ENCODE measurements at places on chromosomes 4 and X.
A peak's percentile ranks its signal among the peaks of the same experiment; 100 is the strongest.

GRCh38 chr4:148061795-148062194 lies 329.9 kb downstream of the ARHGAP10 start:
- DNase-seq: no peak

GRCh38 chr4:108586778-108587177 lies 33.6 kb upstream of the RPL34 start:
- no peak for DNase-seq

DNA sequence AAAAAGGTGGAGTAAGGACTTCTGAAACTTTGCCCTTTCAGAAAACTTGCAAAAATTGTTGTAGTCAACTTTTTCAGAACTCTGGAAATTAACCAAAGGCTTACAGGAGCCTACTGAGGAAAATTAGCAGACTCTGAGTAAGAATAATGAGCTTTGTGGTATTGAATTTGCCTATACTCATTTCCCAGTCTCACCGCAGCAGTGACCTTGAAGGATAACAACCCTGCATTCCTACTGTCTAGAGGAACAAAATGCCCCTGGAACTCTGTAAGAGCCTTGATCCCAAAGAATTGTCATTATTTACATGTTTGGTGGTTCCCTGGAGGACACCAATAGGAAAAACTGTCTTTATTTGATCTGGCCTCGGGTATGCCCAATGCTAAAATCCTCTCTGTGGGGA lies 57.9 kb downstream of the MND1 start:
- no peak for DNase-seq

DNA sequence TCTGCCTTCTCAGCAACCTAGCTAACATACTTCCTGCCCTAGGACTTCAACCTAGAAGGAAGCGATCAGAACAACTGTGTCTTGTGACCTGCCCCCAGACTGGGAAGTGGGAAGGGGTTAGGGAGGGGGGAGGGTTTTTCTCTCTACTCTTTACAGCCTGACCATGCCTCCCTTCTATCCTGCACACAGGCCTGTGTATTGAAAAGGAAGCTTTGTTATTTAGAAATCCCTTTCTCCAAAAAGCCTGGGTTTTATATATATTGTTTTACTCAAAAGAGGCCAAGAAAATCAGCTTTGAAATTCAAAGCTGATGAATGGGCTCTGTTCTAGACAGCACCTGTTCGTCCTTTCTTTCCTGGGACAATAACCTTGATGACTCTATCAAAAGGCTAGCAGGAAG lies 35.2 kb upstream of the SMS start:
- no peak for DNase-seq

GRCh38 chr4:88698519-88698918 lies 890 bp upstream of the NAP1L5 start:
- no peak for DNase-seq

GRCh38 chr4:94256144-94256783 lies 48.6 kb downstream of the SMARCAD1 start:
- no peak for DNase-seq

- DNase-seq: no peak
Observed at GRCh38 chrX:11059933-11060332, 51.2 kb upstream of the HCCS start.

DNA sequence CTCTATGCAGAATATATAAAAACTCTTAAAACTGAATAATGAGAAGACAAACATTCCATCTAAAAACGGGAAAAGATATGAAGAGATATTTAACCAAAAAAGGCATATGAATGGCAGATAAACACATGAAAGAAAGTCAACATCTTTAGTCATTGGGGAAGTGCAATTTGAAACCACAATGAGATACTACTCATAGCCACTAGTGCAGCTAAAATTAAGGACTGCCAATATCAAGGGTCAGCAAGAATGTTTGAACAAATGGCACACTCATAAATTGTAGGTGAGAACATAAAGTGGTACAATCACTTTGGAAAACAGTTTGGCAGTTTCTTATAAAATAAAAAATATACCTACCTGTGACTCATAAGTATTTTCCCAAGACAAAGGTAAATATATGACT lies 534.9 kb upstream of the DIPK2B start:
- DNase-seq: no peak

- no peak for DNase-seq
Observed at GRCh38 chrX:15683193-15683592, 18.6 kb upstream of the CLTRN start.

GRCh38 chrX:8720136-8720535 lies 11.8 kb downstream of the ANOS1 start:
- no peak for DNase-seq

DNA sequence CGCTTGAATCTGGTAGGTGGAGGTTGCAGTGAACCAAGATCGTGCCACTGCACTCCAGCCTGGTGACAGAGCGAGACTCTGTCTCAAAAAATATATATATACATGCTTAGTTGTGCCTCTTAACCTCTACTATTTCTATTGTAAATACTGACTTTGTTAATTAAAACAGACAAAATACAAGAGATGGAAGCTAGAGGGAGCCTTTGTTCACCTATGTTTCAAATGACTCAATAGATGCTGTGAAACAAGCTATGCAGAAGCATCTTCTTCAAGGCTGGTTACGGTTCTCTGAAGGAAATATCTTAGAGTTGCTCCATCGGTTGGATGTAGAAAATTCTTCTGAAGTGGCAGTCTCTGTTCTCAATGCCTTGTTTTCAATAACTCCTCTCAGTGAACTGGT lies 6.2 kb downstream of the NCAPG start:
- DNase-seq: no peak

- DNase-seq: no peak
Observed at GRCh38 chr4:5852523-5853202, 40.2 kb downstream of the CRMP1 start.

DNA sequence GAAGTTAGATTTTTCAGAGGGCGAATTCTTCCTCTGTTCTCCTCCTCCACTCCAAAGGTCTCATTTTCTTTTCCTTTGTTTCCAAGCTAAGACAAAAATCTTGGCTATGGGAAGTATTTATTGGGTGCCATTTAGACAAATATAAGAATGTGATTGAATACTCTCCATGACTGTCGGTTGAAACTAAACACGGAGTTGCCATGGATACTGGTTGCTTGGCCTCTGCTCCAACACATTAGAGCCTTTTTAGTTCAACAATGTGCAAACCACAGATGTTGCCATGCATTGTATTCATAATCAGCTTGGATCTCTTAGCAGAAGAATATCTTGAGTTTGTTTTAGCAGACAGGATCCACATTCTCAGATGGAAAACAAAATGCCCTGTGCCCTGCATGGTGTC lies 366.5 kb upstream of the LCORL start:
- no peak for DNase-seq

DNA sequence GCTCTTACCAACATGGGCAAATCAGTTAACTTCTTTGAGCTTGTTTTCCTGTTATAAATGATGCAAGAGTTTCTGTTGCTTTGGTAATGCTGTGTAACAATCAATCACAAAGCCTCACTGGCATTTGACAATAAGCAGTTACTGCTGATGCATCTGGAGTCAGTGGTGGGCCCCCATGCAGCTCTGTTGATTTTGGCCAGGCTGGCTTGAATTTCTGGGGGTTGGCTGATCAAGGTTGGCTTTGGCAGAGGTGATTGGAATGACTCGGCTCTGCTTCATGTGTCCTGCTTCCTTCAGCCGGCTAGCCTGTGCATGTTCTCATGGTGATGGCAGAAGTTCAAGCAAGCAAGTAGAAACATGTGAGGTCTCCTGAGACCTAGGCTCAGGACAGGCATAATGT lies 90.4 kb downstream of the PHEX start:
- no peak for DNase-seq

DNA sequence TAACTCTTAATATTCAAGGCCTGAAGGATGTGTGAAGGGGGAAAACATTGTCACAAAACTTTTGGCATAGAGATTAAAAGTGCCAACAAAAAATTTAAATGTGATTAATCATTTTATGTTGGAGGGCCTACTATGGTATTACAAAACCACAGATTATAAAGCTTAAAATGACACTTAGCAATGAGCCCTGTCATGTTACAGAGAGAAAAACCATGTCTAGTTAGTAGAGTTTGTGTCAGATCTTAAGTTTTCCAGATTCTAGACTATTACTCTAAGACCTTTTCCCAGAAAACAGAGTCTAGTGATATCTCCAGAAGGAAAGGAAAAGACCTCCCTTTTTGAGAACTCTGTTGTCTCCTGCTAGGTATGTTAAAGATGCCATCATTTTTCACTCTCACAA lies 239.1 kb upstream of the DKK2 start:
- DNase-seq: no peak

DNA sequence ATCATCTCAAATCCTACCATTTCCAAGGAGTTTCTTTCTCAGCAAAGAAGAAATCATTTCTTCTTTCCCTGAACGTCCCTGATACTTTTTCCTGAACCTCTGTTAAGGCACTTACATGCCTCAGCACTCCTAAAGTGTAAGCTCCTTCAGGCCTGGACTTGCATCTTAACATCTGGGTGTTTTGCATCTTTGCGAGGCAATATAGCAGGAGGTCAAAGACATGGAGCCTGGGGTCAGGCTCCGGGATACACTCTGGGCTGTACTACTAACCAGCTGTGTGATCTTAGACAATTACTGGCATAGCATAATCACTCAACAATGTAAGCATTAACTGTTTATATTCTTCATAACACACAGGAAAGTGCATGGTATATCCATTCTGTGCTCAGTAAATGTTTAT lies 275.5 kb upstream of the BOD1L1 start:
- DNase-seq: no peak

DNA sequence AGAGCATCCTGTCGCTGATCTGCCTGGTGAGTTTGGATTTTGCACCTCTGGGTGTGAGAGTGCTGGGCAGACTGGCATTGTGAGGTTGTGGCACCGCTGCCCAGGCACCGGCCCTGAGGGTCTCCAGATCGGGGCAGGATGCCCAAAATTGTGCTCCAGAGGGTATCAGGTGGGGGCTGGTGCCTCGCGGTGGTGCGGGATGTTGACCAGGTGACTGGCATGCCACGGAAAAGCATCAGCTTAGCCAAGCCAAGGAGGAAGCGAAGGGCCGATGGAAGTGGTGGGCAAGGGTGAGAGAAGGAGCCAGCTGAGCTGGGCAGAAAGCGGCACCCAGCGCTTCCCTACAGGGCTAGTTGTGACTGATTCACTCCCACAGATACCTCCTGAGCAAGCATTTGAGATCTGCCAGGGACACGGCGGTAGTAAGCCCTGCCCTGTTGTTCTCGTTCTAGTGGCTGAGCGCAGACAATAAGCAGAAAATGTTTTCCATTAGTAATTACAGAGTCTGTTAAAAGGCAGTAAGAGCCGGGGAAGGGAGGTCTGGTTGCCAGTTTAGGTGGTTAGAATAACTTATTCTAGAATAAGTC lies 809 bp downstream of the ZFP92 start:
- DNase-seq: no peak

GRCh38 chr4:42865572-42866189 lies 26.8 kb upstream of the GRXCR1 start:
- DNase-seq: peak; percentile 4

- DNase-seq: no peak
Observed at GRCh38 chrX:100417681-100418080, 7.6 kb upstream of the PCDH19 start.

DNA sequence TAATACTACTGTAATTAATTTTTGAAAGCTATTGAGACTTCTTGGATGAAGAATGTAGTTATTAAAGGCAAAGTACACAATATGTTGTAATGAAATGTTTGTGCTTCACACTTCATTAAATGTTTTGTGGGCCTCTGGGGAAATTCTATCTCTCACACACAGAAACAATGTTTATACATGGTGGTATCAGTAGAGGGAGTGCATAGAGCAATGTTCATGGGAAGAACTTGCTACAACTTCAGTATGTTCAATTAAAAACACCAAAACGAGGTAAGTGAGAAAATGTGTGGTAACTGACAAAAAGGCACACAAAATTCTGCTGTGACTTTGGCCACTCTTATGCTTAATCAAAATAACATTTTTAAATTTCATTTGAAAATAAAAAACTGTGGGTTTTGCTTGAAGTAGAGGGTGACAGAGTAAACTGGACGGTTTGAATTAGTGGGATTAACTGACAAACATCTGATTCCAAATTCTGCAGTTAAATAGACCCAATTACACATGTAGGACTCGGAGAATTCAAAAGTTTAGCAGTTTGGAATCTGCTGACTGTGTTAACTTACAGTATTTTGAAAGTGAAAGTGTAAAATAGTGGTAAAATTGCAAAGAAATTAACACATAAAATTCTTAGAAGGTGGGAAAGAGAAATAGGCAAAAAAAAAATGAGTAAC lies 111.4 kb upstream of the TTC29 start:
- no peak for DNase-seq
